ENCODE measurements at places on chromosomes 1 and 21. TPM values are rescaled to one million over a fixed set of nuclear protein-coding genes. Genes with fewer than 3 reads are reported as not detected.

DNA sequence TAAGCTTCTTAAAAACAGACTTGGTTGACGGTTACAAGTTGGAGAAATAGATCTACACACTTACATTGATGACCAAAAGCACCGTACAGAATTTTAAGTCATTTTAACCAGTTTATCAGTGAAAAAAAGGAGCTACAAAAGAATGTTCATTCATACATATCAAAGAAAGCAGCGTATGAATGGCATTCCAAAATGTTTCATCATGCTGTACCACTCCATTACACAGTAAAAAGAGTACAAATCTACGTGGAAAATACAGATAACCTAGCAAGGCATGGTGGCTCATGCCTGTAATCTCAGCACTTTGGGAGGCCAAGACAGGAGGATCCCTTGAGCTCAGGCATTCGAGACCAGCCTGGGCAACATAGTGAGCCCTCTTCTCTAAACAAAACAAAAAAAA is 40.3 kb downstream of the ZZZ3 start:
- no peak for DNase-seq

GRCh38 chr1:17263936-17264335 is 15.0 kb downstream of the PADI3 start:
- DNase-seq = no peak

- DNase-seq = peak; percentile 74
These were observed 18.5 kb downstream of the CSTB start for GRCh38 chr21:43757601-43758000.

DNA sequence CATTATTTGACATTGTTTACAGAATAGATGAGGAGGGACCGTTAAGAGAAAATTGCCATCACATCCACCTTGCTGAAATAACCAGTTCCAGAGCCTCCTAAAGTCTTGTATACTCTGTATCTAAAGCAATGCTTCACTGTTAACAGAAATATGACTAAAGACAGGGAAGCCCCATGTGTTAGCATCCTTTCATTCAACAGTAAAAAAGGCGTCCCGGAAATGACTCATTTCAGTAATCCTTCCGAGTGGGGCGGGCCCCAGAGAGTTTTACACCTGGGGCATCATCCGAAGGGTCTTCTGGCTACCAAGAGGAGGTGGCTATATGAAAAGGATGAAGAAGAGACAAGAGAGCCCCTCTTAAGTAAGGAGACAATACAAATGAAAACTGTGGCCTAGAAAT is 227.2 kb downstream of the SLC45A1 start:
- DNase-seq = no peak

DNA sequence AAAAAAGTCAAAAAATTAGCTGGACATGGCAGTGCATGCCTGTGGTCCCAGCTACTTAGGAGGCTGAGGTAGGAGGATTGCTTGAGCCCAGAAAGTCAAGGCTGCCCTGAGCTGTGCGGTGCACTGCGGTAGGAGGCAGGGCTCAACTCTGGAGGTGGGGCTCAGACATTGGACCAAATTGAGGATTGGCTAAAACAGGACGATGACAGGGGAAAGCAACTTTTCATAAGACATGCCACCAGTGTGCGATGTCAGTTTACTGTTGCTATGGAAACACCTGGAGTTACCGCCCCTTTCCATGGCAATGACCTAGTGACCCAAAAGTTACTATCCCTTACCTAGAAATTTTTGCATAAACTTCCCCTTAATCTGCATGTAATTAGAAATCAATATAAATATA is 85.3 kb downstream of the DISP3 start:
- DNase-seq = no peak

GRCh38 chr1:113281550-113281949 is 108.8 kb upstream of the MAGI3 start:
- DNase-seq = no peak

- DNase-seq = no peak
These were observed 21.9 kb downstream of the PIK3C2B start for GRCh38 chr1:204472660-204473059.

- DNase-seq = no peak
These were observed 28.3 kb downstream of the GPR157 start for GRCh38 chr1:9100471-9101043.

DNA sequence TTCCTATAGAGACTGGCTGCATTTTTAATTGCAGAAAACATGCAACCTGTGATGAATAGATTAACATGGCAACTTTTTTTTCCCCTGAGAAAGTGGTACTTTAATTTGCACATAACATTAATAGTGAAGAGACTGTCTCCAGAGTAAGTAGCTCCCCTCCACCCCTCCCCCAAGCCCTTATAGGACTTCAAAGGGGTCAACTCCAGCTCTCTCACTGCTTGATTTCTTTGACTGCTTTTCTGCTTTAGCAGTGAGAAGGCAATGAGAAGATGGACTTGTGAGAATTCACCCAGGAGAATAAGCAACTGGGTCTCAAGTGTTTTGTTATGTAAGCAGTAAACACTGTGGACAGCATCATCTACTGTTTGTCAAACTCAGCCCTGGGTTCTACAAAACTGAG is 355.0 kb downstream of the CAMTA1 start:
- DNase-seq = no peak

GRCh38 chr1:114756949-114757454 is 782 bp downstream of the CSDE1 start:
- DNase-seq = peak; percentile 59

- no peak for DNase-seq
These were observed 26.6 kb upstream of the DNM3 start for GRCh38 chr1:171814692-171815091.

DNA sequence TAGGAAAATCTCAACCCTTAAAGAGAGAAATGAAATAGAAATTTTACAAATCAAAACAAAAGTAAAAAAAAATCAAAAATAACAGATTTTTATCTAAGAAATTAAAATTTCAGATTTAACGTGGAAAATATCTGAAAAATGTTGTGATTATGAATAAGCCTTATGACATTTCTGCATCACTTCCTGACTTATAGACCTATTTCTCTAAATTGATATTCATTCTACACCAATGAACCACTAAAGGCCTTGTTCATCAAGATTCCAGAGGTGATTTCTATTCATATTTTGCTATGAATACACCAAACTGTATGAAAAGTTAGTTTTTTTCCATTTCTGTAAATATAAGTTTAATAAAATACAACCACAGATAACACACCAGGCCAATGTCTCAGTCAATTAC is 261.5 kb downstream of the SMYD3 start:
- no peak for DNase-seq

GRCh38 chr1:154616659-154617345 is 8.8 kb upstream of the ADAR start:
- no peak for DNase-seq

- no peak for DNase-seq
These were observed 25.8 kb upstream of the NUF2 start for GRCh38 chr1:163295949-163296348.

GRCh38 chr1:203026666-203027663 is 674 bp downstream of the PPFIA4 start:
- no peak for DNase-seq

DNA sequence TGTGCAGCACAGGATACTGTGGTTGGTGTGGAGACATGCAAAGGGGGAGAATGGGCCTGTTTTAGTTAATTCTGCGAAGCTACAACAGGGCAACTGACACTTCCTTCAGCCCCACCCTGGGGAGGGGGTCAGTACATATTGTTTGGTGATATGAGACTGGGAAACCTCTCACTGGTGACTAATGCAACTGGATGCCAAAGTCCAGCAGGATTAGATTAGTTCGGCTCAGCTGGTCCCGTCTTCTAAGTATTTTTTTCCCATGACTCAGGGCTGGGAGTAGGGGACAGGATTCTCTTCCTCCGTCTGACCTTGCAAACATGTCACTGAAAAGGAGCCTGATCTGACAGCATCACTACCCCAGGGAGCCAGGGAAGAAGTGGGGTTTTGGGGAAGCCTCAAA is 43.0 kb downstream of the PLXNA2 start:
- DNase-seq = no peak

GRCh38 chr1:14945132-14946010 is 208.2 kb upstream of the TMEM51 start:
- DNase-seq = peak; percentile 82

GRCh38 chr1:179814546-179814838 is 63.1 kb downstream of the TOR1AIP2 start:
- DNase-seq = peak; percentile 74

GRCh38 chr1:43636006-43636641 is 13.8 kb upstream of the KDM4A start:
- no peak for DNase-seq

DNA sequence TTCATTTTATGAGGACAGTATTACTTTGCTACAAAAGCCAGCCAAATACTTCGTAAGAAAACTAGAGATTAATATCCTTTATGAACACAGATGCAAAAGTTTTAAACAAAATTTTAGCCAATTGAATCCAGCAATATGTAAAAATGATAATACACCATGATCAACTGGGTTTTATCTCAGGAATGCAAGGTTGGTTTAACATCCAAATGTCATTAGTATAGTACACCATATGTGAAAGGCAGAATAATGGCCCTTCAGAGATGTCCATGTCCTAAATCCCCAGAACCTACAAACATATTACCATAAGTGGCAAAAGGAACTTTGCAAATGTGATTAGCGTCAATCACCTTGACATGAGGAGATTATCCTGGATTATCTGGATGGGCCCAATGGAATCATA is 16.7 kb upstream of the KCNJ6 start:
- DNase-seq = no peak

- no peak for DNase-seq
These were observed 48.2 kb downstream of the ARHGEF10L start for GRCh38 chr1:17587693-17588047.

- no peak for DNase-seq
These were observed 468.1 kb upstream of the PTBP2 start for GRCh38 chr1:96253246-96254035.

- DNase-seq = no peak
These were observed 35.9 kb upstream of the SLC45A1 start for GRCh38 chr1:8281843-8282509.

DNA sequence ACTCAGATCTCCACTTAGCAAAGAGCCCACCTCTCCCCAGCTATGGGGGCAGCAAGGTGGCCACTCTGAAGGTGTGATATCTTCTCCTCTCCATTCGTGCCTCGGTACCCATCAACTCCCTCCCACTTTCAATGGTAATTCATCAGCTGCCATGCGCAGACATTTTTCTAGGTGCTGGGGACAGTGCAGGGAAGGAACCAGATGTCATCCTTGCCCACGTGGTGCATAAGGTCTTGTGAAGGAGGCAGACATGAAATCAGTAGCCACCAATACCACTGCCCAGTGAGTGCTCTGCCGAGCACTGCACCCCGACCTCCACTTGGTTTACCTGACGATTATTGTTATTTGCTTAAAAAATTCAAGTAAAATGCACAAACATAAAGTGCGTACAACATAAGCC is 76.3 kb upstream of the CSF3R start:
- peak; percentile 27 for DNase-seq

DNA sequence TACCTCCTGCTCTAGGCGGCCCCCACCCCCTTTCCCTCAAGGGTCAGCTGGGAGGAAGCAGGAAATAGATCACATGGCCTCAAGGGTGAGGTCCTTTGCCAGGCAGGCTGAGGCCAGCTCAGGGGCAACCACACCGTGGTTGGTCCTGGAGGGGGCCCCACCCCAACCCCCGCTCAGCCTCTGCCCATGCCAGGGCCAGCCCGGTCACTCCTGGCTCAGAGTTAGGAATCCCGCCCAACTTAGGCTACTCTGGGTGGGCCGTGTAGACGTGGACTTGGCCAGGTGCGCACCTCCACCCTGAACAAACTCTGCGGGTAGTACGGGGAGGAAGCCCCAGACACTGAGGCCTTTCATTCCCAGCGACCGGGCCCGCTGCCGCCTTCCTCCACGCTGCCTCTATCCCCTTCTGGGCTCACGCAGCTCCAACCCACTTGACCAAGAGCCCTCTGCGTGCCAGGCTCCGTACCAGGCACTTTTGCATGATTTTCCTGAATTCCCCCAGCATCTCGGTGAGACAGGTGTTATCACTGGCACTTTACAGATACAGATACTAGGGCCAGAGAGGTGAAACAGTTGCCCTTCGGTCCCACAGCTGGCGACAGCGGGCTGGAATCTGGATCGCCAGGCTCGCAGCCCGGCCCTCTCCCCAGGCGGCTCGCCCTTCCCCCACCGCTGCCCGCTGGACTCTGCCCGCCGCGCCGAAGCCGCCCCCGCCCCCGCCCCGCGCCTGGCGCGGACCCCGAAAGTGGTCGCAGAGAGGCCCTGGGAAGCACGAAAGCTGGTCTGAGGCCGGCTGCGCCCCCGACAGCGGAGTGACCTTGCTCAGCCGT is 769 bp downstream of the GALE start:
- peak; percentile 79 for DNase-seq

Gene JAM2
- 20.1 TPM for total RNA-seq

Gene DNAH14
- total RNA-seq = 2.0 TPM

Gene ZNF683
- total RNA-seq = 0.24 TPM

Gene S100A8
- total RNA-seq = 185 TPM

Gene IGSF21
- 10.1 TPM for total RNA-seq

Gene MEX3A
- 1.6 TPM for total RNA-seq

Gene FAM78B
- 1.6 TPM for total RNA-seq

Gene C1QA
- 249 TPM for total RNA-seq

Gene PCBP3
- total RNA-seq = 7.0 TPM

All from aorta (tissue), 5 donors.